Gastroesophageal sphincter (tissue), 4 donors: ENCODE measurements at places on chromosomes 3 and 15.

GRCh38 chr15:91298101-91298500 is 198.0 kb downstream of the SV2B start:
- no peak for ATAC-seq

GRCh38 chr3:97689111-97689510 is 75.4 kb upstream of the ARL6 start:
- ATAC-seq, result no peak

DNA sequence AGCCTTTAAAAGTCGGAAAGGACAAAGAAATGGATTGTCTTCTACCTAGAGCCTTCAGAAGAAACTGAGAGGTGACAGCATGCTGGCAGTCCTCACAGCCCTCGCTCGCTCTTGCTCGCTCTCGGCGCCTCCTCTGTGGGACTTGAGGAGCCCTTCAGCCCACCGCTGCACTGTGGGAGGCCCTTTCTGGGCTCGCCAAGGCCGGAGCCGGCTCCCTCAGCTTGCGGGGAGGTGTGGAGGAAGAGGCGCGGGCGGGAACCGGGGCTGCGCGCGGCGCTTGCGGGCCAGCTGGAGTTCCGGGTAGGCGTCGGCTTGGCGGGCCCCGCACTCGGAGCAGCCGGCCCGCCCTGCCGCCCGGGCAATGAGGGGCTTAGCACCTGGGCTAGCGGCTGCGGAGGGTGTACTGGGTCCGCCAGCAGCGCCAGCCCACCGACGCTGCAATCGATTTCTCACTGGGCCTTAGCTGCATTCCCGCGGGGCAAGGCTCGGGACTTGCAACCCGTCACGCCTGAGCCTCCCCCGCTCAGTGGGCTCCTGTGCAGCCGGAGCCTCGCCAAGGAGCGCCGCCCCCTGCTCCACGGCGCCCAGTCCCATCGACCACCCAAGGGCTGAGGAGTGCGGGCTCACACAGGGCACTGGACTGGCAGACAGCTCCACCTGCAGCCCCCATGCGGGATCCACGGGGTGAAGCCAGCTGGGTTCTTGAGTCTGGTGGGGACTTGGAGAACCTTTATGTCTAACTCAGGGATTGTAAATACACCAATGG is 953.8 kb upstream of the GBE1 start:
- no peak for ATAC-seq

GRCh38 chr15:78197632-78198031 is 36.7 kb downstream of the ACSBG1 start:
- no peak for ATAC-seq

DNA sequence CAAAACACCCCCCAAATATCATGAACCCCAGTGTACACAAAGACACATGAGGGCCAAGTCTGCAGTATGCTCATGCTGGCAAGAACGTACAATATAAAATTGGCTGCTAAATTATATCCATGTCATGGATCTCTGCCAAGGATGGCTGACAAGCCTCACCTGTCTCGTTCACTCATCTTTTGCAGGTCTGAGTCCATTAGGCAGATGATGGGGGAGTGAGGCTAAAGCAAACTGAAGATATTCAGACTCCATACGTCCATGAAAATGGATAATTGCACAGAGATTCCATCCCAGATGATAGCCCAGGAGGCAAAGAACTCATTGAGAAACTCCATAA is 122.3 kb upstream of the PTPRG start:
- ATAC-seq, result no peak

- no peak for ATAC-seq
Observed at GRCh38 chr3:77081240-77081661, 41.4 kb downstream of the ROBO2 start.

DNA sequence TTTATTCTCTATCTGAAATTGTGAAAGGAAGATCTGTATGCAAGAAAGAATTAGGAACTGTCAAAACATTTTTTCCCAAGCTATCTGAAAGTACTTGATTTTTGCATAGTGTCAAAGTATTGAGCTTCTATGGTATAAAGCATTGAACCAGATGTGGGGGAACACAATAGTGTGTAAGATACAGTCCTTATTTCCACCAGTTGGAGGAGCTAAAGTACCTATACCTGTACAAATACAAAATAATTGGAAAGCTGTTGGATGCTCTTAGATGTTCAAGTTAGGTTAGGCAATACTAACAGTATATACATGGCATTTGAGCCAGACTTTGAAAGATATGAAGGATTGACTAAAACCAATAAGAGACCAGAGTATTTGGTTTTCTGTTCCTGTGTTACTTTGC is 148.4 kb downstream of the B3GALNT1 start:
- ATAC-seq, result no peak

- ATAC-seq, result no peak
Observed at GRCh38 chr3:54696313-54696712, 231.5 kb downstream of the LRTM1 start.

- ATAC-seq, result no peak
Observed at GRCh38 chr3:1252061-1252430, 159.2 kb downstream of the CNTN6 start.

DNA sequence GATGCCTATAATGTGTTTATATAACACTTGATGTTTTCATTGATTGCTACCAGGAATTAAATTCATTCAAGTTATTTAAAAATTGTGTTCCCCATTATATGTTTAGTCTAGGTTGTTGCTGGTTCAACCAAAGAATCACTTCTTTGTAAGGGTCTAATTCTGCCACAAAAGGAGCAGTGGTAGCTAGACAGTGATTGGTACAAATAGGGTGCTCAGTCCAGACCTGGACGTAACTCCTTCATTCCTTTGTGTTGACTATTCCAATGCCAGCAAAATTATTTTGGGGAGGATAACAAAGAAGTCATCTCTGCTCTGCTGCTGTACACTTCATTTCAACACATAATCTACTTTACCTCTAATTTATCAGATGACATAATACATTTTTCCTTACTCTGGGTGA is 1.2 kb downstream of the CHMP2B start:
- ATAC-seq, result no peak

- no peak for ATAC-seq
Observed at GRCh38 chr15:78841376-78841706, 30.1 kb upstream of the ADAMTS7 start.
